ENCODE measurements at places on chromosomes 5 and 9. TPM values are rescaled to one million over a fixed set of nuclear protein-coding genes. Genes with fewer than 3 reads are reported as not detected.
A peak's percentile ranks its signal among the peaks of the same experiment; 100 is the strongest.

Gene FBP2
- polyA plus RNA-seq: not detected

GRCh38 chr5:103360475-103360874 is 101.9 kb downstream of the MACIR start:
- DNase-seq: no peak

DNA sequence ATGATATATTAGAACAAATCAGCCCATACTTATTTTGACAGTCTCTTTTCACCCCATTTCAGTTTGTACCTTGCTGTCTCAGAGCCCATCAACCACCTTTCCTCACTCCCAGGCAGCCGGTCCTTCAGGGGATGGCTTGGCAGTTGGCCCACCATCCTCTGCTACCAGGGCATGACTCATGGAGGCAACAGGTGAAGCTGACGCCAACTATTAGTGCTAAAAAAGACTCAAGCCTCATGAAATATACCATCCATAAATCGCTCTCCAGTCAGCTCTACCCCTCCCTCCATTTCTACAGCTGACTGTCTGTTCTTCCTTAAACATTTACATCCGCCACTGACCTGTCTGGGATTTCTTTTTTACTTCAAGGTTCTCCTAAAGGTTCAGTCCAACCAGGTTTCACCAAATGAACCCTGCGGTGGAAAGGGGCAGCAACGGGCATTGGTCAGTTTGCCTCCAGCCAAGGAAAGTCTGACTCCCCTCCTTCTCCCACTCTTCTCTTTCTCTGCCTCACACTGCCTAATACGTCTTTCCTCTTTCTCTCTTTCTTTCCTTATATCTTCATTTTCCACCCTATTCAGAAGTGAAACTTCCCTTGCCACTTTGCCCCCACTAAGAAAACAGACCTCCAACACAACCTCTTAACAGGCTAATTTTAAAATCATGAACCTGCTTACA is 439.1 kb downstream of the RAB3C start:
- no peak for DNase-seq

DNA sequence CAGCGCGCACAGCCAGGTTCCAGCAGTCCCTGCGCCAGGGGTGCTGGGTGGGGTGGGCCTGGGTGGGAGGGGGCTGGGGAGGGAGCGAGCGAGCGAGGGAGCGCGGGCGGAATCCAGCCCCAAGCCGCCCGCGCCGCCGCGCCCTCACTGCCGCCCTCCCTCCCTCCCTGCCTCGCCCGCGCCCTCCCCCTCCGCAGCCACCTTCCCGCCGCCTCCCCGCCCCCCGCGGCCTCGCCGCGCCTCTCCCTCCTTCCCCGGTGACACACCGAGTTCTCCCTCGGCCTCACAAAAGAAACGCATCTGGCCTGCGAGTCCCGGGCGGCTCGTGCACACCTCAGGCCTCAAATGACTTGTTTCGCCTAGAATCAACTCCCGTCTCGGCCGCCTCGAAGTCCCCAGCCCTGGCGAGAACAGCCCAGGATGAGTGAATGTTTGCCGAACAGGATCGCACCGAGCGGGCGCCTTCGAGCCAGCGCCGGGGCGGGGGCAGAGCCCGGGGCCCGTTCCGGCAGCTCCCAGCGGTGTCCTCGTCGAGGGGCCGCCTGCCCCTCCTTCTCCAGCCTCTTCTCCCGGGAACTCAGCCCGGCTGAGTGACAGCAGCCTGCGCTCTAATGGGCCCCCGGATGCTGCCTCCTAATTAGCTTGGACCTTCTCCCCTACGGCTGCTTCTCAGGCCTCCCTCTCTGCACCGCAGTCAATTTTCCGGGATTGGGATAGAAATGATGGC is 371 bp upstream of the PITX1 start:
- peak; percentile 69 for DNase-seq
